SK-N-SH (cell line): ENCODE measurements at places on chromosomes 5 and 9. TPM values are rescaled to one million over a fixed set of nuclear protein-coding genes. Genes with fewer than 3 reads are reported as not detected.

DNA sequence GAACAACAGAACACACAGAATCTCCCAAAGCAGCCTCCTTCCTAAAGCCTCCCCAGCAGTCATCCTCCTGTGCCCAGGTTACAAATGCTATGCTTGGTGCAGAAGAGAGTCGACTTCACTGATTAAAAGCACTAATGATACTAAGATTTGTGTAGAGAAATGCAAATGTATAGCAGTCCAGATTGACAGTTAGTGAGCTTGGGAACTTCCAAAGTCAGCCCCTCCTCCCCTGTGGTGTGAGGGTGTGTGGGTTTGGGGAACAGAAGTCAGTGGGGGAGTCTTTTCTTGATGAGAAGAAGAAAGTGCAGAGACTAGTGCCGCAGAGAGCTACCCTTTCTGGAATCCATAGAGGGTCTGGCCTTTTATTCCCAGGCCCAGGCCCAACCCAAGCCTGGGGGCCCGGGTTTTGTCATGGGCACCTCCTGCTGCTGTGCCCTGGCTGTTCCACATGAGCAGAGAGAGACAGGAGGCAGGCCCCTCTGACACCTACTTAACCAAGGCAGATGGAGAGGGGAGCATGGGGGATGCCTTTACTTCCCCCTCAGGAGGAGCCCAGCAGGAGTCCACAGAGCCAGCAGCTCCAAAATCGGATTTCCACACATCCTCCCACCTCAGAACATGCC is 173.3 kb downstream of the DENND1A start:
- DNase-seq = no peak

- no peak for DNase-seq
Observed at GRCh38 chr5:39158786-39159185, 60.6 kb downstream of the FYB1 start.

DNA sequence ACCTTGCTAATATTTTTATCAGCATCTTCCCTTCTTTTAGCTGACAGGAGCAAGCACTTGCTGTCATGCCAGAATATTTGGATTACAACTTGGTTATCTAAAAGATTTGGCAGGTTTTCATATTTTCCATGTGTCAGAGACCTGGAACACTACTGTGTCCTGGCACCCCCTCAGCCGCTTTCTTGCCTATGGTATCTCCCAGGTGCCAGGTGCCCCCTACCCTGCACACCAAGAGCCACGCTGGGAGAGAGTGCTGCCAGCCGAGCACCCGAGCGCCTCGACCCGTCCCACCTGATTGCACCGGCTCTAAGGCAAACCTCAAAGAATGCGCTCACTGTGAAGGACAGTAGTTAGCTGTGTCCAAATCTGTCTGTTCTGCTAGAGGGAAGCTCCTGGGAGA is 84.8 kb downstream of the GTF3C4 start:
- peak; percentile 11 for DNase-seq

DNA sequence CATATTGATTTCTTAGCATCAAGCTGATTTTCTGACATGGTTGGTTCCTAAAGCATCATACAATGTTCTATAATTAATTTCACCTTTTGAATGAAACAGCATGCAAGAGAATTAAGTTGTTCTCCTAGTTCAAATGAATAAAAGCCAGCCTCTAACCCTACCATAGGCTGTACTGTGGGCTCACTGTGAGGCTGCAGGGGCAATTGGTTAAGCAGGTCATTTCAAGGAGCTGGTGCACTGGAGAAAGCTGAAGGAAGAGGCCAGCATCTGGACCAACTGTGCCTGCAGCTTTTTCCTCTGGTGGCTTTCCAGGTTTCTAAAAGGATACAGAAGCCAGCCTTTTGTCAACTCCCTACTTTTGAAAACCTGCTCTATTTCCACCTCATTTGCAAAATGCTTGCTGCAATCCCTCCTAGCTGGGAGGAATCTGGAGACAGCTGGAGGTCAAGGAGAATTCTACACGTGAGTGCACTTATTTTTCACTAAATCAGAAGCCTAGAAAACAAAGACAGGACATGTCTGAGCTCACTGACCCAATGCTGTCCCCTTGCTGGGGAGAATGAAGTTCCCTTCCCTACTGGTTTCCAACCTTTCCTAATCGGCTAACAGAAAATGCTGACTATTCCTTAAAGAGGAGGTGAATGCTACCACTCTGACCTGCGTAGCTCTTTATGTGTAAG is 158.9 kb downstream of the APBA1 start:
- no peak for DNase-seq

DNA sequence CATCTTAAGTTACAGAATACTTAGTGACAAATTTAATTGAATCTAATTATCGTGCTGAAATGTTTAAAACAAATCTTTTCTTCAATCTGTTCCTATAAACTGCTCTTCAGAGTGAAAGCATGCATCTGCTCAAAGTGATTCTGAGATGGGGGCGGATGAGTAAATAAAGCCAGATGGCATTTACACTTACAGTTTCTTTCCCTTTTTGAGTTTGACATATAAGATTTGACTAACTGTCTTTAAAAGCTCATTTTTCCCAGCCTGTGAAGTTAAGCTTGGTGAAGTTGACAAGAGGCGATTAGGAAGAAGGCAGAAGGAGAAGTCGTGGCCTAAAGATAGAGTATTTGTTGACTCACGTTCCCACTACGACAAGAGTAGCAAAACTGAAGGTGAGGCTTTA is 137.4 kb downstream of the LPAR1 start:
- no peak for DNase-seq

CER1 gene
- not detected in 2 replicates for polyA plus RNA-seq
